Pulmonary artery endothelial cell (primary cell): ENCODE measurements at places on chromosomes 7 and 10. TPM values are rescaled to one million over a fixed set of nuclear protein-coding genes. Genes with fewer than 3 reads are reported as not detected.

The ELOVL3 gene
- total RNA-seq: not detected in 2 replicates

The SPDYE3 gene
- total RNA-seq: not detected in 2 replicates

The CAV1 gene
- 1,552 and 2,041 TPM in 2 replicates for total RNA-seq

The CALCR gene
- not detected in 2 replicates for total RNA-seq

The A1CF gene
- not detected in 2 replicates for total RNA-seq

The SLC39A12 gene
- not detected in 2 replicates for total RNA-seq

The KIN gene
- total RNA-seq: 5.7 and 5.9 TPM in 2 replicates

The PRPS1L1 gene
- total RNA-seq: not detected in 2 replicates

The HMX2 gene
- total RNA-seq: not detected in 2 replicates

The AKR1C3 gene
- 91.7 and 145 TPM in 2 replicates for total RNA-seq

The LRRC72 gene
- total RNA-seq: not detected in 2 replicates

The NUTM2A gene
- total RNA-seq: 0.07 and 0.35 TPM in 2 replicates

The AKR1C2 gene
- 2.5 and 4.0 TPM in 2 replicates for total RNA-seq

The IDI2 gene
- total RNA-seq: not detected in 2 replicates

The PNLIPRP2 gene
- total RNA-seq: not detected in 2 replicates

The LRRC17 gene
- total RNA-seq: 12.7 and 24.5 TPM in 2 replicates

The CDNF gene
- 0.11 and 0.79 TPM in 2 replicates for total RNA-seq

The SLC29A4 gene
- total RNA-seq: 1.7 and 2.7 TPM in 2 replicates

The PDZD7 gene
- 0.46 and 0.63 TPM in 2 replicates for total RNA-seq

The LRRN3 gene
- total RNA-seq: 0.04 TPM in 1 of 2 replicates, not detected in the other

The CCDC3 gene
- 0.18 and 0.66 TPM in 2 replicates for total RNA-seq

The IQUB gene
- 0.32 and 0.33 TPM in 2 replicates for total RNA-seq

The MPP7 gene
- 0.07 TPM in 2 replicates for total RNA-seq

The LOXL4 gene
- total RNA-seq: 1.1 and 1.3 TPM in 2 replicates

The CUL1 gene
- total RNA-seq: 56.3 and 58.8 TPM in 2 replicates

The GCC1 gene
- total RNA-seq: 22.0 and 26.7 TPM in 2 replicates

The POLL gene
- total RNA-seq: 10.2 and 11.6 TPM in 2 replicates

The COL28A1 gene
- not detected in 2 replicates for total RNA-seq

The PWWP2B gene
- 10.9 and 15.6 TPM in 2 replicates for total RNA-seq

The SLC35B4 gene
- total RNA-seq: 15.1 and 15.8 TPM in 2 replicates

The KIF11 gene
- total RNA-seq: 21.3 and 35.3 TPM in 2 replicates

The HECW1 gene
- not detected in 2 replicates for total RNA-seq
